Activated T-cell treated with anti-CD3 and anti-CD28 coated beads for 24 hours (primary cell): ENCODE measurements at places on chromosomes 6 and 20.

DNA sequence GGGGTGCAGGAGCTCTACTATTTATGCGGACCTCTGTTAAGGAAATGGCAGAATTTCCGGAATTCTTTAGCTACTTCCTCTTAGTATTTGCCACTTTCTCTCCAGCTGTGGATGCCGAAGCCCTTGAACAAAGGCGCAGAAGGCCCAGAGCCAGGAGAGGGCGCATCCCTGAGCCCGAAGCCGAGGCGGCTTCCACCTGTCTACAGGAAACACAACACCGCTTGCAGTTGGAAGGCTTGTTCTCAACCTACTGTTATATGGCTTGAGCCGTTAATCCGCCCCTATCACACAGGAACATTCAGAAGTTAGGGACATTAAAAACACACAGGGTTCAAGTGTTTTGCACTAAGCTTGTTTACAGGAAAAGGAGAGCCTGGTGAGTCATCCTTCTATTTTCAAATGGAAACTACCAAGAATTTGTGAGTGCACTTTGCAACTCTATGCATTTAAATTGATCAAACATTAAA, 417.1 kb downstream of the BCKDHB start:
- no peak for DNase-seq

DNA sequence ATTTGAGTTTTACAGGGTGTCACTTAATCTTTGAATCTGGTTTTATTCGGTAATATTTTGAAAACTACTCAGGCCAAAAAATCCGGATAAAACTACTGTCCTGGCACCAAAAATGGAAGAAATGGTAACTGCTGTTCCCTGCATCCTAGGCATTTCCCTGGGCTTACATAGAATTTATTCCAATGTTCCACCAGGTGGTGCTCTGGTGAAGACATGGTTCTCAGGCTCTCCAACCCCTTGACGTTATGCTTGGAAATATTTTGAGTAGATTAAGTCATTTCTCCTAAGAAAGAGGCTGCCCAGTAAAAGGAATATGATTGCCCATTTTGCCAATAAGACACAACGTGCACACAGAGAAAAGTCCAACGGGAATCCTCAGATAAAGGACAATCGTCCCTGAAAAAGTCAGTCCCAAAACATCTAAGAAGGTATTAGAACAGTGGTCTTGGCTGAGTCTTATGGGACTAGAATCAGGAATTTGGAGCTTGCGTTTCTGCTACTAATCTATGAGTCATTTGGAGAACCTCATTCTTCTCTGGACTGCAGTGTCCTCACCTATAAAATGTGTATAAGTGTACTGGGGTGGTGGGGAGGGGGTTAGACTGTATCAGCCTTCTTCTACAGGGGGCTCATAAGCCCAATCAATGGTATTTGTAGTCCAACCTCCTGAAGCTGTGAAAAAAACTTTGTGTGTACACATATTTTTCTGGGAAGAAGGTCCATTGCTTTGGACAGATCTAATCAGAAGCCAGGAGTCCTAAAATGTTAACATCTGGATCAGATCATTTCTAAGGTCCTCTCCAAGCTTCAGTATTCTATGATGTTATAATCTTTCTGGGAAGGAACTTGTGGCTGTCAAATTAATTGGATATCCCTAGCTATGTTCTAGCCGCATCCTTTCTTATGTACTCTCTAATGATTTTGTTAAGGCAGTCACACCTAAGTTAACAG, 131.0 kb upstream of the BMP2 start:
- no peak for DNase-seq

- no peak for DNase-seq
Measured at GRCh38 chr6:116528780-116529179, 16.7 kb downstream of the TRAPPC3L start.

DNA sequence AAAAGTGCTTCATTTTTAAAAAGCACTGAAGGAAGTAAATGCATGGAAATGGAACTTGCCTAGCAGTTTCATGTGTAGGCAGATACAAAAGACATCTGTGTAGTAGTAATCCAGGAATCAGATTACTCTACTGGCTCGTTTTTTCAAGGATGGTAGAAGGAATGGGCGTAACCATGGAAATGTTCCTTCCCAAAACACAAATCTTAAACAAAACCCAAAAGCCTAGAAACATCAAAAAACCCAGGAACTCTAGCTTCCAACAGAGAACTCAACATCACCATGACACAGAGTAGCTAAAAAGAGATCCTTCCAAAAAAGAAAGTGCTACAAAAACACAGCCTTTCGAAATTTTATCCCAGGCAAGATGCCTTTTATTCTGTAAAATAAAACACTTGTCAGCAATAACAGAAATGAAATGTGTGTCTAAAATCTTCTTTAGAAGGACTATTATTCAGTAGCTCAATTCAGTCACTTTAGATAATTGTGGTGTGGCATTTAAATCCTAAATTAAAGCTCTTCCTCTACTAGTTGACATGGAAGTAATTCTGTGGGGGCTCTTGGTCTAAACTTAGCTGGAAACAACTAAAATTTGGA, 81.7 kb downstream of the FAM217A start:
- DNase-seq, result no peak

- DNase-seq, result no peak
Measured at GRCh38 chr6:99344289-99344688, 5.2 kb downstream of the FAXC start.

- no peak for DNase-seq
Measured at GRCh38 chr6:47810885-47811284, 29.1 kb downstream of the OPN5 start.

DNA sequence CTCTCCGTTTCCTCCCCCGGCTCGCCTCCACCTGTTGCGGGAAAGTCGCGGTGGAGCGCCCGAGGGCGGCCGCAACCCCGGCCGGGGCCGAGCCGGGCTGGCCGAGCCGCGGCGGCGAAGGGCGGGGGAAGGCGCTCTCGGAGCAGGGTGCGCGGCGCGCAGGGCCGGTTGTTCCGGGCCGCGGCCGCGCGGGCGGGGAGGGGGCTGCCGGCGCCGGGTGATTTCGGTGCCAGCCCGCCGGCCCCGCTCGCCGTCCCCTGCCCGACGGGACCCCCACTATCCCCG, 235 bp downstream of the MAP7 start:
- no peak for DNase-seq
